NCI-H524 (cell line): ENCODE measurements at places on chromosomes 5 and 9.

GRCh38 chr5:77397686-77398292, 94.3 kb downstream of the WDR41 start:
- no peak for DNase-seq

DNA sequence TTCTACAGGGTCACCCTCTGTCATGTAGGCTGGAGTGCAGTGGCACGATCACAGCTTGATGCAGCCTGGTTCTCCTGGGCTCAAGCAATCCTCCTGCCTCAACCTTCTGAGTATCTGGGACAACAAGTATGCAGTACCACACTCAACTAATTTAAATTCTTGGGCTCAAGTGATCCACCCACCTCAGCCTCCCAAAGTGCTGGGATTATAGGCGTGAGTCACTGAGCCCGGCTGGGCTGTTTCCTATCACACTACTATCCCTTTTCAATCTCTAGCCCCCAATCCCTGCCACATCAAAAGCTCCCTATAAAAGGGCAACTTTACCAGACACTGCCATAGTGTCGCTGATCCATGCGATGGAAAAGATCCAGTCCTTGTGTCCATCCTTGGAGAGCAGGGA, 20.4 kb downstream of the DCAF12 start:
- DNase-seq, result no peak

GRCh38 chr5:135135530-135136226, 101.7 kb upstream of the PITX1 start:
- no peak for DNase-seq

DNA sequence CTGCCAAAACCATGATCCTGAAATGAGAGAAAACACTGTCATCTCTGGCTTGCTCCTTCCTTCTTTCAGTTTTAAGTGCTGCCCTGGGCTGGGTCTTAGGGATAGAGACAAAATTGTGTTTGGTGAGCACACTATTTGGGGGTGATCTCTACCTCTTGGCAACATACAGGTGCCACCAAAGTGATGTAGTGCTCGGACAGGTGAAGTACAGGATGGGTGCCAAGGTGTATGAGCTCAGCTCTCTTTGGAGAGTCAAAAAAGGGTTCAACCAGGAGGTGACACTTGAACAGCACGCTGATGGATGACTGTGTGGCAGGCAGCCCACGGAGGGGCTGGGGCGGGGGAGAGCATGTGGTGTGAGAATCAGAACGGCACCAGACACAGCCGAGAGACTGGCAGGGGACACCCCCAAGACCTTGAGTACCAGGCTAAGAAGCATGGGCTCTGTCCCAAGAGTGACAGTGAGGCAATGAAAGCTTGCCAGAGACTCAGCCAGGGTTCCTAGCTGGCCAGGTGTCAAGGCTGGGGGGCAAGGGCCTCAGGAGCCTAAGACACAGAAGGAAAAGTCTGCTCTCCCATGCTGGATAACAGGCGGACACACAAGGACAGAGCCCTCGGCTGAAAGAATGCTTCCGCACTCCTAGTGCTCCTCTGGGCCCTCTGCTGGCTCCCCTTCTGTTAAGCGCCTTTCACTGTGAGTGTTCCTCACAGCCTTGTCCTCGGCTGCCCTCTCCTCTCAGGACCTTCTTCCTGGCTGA, 2.5 kb downstream of the NHP2 start:
- no peak for DNase-seq

- DNase-seq, result no peak
Observed at GRCh38 chr9:16136451-16136850, 583.6 kb downstream of the CCDC171 start.

DNA sequence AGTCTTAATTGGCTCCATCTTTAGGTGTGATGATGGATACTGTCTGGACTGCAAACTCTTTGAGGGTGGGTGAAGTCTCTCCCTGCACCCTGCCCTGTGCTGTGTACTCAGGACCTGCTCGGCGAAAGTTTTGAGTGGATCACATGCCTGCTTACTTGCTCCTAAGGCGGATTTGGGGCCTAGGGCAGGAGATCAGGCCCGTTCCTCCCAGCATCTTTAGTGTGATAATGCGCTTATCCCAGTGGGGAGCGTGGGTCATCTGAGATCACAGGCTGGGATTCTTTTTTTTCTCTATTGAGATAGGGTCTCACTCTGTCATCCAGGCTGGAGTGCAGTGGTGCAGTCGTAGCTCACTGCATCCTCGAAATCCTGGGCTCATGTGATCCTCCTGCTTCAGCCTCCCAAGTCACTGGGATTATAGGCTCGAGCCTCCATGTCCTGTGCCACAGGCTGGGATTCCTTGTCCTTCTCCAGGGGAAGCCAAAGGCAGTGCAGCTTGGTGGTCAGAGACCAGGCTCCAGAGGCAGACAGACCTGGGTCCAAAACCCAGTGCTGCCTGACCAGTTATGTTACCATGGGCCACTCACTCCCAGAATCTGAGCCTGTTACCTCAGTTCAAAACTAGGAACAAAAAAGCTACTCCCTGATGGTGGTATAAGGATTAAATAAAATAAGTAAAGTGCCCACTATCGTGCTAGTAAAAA, 59.7 kb downstream of the ZNF618 start:
- DNase-seq, result no peak

DNA sequence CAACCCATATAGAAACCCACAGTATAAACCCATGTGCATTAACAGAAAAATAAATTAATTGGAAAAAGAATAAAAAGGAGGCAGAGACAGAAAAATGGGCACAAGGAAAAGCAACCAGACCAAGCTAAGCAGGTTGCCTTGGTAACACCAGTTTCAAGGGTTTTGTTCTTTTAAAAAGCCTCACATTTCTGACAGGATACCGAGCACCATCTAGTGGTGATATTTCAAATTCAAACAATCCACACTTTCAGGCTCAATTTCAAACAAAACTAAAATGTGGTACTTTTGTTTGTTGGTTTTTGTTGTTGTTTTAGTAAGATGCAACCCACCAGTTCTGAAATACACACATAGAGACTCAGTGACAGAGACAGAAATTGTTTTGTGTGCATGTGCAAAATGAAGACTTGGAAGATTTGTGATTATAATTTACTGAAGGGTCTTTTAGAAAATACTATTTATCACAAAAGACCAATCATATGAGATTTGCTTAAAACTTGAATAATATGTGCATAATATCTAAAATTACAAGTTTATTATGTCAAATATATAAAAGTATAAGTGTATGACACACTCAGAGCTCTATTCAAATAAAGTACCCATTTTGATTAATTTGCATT, 318.2 kb downstream of the SLCO4C1 start:
- DNase-seq, result peak; percentile 73

DNA sequence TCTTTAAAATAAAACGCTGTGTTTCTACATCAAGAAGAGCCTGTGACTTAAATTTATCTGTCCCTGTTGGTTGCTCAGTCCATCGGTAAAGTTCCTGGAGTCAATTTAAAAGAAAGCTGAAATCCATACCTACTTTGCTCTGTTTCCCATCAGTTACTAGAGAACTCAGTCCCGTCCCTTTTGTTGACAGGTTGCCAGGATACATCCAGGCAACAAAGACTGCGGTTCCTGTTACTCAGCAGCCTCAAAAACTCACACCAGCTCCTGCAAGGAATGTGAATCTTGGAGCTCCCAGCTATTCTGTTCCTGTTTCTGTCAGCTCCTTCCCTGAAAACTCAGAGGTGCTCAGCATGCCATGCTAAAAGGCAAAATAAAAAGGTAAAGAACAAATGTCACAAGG, at the start of gene ZNF474:
ZNF474 (plus strand) TSS at position 241 of the 400 bp plus-strand sequence. CDS start 22,445 bp downstream, outside the sequence.
- DNase-seq, result no peak
